Activated T-helper 1 cell treated with anti-CD3 and anti-CD28 coated beads, Interleukin-12 subunit alpha, Interleukin-12 subunit beta, Interleukin-2, Interleukin-4 antibody, amounts not matched to agents 30 ng/mL and 10 ng/mL and 1 ng/mL, durations not matched to agents 14 hours and 24 hours and 36 hours (primary cell): ENCODE measurements at places on chromosomes 5 and 9. TPM values are rescaled to one million over a fixed set of nuclear protein-coding genes. Genes with fewer than 3 reads are reported as not detected.

- no peak for DNase-seq
Measured at GRCh38 chr9:34458959-34459340, 345 bp downstream of the DNAI1 start.

GRCh38 chr5:81754621-81755020 is 3.7 kb upstream of the SSBP2 start:
- no peak for DNase-seq

DNA sequence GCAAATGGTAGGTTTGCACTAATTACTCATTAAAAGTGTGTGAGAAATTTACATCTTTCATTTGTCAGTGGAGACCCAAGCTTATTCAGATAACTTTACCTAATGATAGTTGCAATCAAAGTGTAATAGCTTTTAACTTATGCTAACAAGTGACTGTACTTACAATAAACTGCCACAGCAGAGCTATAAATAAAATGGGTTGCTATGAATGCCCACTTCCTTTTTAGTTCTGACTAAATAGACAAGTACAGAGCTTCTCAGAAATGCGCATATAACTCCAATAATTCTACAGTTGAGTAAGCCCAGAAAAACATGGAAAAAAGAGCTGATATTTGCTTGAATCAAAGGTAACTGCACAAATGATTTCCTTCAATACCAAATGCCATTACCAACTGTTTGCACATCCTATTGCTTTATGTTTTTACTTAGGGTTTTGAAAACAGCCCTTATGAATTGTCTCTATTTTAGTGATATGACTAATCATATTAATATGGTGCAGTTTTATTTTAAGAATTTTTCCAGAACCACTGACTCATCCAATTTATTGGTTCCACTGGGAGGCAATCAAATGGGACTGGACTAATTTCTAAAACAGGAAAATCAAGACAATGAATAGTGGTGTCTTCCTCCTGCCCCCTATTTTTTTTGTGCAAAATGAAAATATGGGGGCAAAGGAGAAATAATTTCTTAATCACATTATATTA is 84.1 kb downstream of the PPP2R2B start:
- DNase-seq: no peak

DNA sequence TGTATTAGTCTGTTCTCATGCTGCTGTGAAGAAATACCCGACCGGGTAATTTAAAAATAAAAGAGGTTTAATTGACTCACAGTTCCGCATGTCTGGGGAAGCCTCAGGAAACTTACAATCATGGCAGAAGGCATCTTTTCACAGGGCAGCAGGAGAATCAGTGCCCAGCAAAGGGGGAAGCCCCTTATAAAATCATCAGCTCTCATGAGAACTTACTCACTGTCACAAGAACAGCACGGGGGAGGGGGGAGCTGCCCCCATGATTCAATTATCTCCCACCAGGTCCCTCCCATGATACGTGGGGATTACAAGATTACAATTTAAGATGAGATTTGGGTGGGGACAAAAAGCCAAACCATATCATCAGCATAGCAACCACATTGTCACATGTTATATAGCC is 102.5 kb downstream of the GPBP1 start:
- DNase-seq: no peak

DNA sequence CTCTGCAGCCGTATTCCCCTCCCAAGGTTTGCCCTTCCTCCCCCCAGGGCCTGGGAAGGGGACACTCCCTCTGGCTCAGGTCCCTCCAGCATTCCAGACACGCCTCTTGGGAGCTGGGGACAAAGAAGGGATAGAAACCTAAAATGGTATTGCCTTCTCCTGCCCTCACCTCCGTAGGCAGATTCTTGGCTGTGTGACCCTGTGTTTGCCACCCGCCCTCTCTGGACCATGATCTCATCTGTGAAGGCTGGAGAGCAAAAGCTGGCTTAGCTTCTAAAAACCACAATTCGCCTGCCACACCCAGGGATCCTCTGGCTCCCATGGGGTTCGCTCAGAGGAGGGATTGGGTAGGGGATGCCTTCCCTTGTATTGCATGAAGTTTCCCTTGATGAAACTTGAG is 7.7 kb downstream of the AQP3 start:
- no peak for DNase-seq

DNA sequence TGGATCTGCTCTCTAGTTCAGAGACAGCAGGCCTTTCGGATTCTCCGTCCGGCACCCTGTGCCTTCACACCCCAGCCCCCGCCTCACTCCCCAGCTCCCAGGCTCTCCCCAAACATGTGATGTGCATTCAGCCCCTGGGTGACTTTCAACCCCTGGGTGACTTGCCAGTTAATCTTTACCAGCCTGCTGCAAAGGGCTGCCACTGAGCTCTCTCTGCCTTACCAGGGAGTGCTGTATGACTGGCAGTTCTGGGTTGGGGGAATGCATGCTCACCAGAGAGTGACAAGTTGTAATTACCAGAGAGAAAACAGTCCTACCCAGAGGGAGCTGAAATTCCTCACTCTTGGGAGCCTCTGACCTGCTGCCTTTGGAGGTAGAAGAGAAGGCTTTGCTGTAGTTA is 4.9 kb upstream of the ADRA1B start:
- DNase-seq: no peak

DNA sequence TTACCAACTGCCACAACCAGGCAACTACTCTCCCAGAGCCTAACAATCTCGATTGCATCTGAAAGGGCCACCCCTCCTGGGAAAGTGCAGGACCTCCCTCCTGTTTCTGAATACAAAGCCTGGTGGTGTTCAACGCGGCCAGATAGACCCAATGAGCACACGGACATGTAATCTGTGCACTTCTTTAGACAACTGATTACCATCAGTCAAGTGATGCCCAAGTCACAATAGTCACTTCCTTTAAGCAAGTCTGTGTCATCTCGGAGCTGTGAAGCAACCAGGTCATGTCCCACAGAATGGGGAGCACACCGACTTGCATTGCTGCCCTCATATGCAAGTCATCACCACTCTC is 739 bp downstream of the C9orf72 start:
- no peak for DNase-seq

DNA sequence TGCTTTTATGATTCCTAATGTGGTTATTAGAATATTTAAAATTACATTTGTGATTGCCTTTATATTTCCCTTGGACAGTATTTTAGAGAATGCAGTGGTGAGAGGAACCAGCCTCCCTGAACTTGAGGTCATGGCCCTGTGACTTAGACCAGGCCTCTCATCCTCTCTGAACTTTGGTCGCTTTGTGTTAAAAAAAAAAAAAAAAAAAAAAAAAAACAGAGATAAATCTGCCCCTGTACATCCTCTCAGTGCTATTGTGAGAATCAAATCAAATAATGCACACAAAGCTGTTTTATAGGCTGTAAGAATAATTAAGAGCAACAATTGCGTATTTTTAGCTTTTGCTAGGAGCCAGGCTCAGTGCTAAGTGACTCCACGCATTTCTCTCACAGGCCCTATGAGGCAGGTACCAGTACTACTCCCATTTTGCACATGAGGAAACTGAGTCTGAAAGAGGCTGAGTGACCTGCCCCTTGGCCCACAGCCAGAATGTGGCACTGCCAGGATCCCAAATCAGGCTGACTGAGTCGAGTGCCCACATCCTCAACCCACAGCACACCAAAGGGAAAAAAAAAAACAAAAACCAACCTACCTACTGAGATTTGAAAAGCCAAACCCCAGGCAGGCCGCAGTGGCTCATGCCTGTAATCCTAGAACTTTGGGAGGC is 110.3 kb upstream of the LARP1 start:
- no peak for DNase-seq

DNA sequence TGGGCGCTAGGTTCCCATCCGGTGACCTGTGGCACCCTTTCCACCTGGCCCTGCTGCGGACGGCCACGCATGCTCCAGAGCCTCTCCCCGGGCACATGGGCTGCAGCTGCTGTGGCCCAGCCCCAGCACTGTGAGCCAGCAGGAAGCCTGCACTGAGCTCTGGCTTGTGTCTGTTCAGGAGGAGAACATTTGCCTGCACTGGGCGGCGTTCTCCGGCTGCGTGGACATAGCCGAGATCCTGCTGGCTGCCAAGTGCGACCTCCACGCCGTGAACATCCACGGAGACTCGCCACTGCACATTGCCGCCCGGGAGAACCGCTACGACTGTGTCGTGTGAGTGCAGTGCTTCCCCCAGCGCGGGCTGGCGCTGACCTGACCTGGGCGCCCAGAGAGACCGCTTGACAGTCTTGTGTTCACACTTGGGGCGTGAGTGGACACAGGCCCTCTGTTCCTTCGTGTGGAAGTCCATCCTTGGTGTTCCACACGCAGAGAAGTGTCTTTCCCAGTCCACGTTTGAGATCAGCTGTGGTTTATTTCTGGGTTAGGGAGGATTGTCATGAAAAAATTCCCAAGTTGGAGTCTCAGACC is 66.2 kb upstream of the CACNA1B start:
- no peak for DNase-seq

GRCh38 chr5:22986281-22986680 is 133.1 kb upstream of the CDH12 start:
- DNase-seq: no peak

- no peak for DNase-seq
Measured at GRCh38 chr9:131737426-131737825, 2.5 kb downstream of the RAPGEF1 start.

CMBL gene
- 0.20 and 0.29 TPM in 2 replicates for total RNA-seq

RPP25L gene
- 37.5 and 40.2 TPM in 2 replicates for total RNA-seq

SLIT3 gene
- 0.03 and 0.20 TPM in 2 replicates for total RNA-seq

SLC6A19 gene
- total RNA-seq: not detected in 2 replicates

DOK3 gene
- total RNA-seq: 3.7 and 5.0 TPM in 2 replicates
